ENCODE measurements at places on chromosomes 11 and 22. TPM values are rescaled to one million over a fixed set of nuclear protein-coding genes. Genes with fewer than 3 reads are reported as not detected.

DNA sequence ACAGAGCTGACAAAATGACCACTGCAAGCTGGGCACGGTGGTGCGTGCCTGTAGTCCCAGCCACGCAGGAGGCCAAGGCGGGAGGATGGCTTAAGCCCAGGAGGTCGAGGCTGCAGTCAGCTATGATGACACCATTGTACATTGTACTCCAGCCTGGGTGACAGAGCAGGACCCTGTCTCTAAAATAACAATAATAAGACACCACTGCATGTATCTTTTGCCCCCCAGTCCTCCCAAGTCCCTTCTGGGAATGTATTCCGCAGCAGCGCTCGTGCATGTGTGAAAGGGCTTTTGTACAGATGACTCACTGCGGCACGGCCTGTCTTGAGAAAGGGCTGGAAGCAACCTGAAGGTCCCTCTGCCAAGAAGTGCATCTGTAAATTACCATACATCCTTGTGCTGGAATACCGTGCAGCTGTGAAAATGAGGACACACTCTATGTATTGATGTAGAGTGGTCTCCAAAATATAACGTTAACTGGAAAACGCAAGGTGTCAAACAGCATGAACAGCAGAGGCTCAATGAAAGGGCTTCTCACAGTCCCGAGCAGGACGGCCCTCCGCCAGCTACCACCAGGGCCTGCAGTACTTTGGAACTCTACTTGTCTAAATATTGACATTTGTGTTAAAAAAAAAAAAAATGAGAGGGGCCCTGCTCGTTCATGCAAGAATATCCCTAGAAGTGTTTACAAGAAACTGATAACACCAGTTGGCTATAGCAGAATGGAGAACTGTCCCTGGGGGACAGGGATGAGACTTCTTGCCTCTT is 9.0 kb upstream of the CDC42EP2 start:
- no peak for DNase-seq

DNA sequence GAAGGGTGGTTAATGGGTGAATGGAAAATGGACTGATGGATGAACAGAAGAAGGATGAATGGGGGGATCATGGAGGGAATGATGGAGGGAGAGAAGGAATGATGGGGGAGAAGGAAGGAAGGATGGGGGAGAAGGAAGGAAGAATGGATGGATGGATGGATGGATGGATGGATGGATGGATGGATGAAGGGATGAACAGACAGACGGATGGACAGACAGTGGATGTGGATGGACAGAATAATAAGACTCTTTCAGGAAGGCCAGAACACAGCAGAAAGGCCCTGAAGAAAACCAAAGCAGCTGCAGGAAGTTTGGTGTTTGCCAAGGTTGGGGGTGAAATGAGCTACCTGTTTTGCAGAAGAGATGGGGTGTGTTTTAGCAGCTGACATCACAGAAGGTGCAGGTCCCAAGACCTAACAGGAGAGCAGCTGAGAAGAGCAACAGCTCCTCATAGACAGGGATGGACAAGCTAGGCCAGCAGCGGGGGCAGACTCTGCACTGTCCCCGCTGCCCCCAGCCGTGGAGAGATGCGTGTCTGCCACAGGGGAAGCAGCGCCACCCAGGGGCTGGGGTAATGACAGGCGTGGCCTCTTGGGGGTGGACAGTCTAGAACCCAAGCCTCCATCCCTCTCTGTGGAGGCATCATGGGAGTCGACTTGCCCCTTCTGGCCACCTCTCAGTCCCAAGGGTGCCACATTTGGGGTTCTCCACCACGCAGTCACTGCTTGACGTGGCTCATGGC is 17.9 kb downstream of the C1QTNF6 start:
- no peak for DNase-seq

Gene HOATZ
- 3.4 TPM for total RNA-seq

Gene OR4C12
- not detected for total RNA-seq

Gene SLC1A2
- total RNA-seq, result 270 TPM
